ENCODE measurements at places on chromosomes 7 and 10.

GRCh38 chr10:100330079-100330478, at the start of gene PKD2L1:
Gene PKD2L1 (minus strand): TSS chr10:100330228. CDS start chr10:100330103, 125 bp downstream.
- no peak for DNase-seq

- no peak for DNase-seq
Observed at GRCh38 chr7:9600974-9601373, 1167.6 kb downstream of the NXPH1 start.

DNA sequence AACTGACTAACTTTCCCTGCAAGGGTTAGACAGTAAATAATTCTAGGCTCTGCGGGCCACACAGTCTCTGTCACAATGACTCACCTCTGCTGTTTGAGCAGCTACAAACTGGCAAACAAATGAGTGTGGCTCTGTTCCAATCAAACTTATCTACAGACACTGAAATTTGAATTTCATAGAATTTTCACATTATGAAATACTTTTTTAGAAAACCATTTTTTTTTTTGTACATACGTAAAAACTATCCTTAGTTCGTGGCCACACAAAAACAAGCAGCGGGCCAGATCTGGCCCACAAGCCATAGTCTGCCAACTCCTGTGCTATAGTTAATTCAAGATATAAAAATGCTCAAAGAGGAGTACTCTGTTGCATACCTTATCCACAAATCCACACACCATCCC, 32.6 kb downstream of the PIP4K2A start:
- peak; percentile 51 for DNase-seq

- DNase-seq = no peak
Observed at GRCh38 chr7:131546583-131547141, 9.8 kb downstream of the PODXL start.

GRCh38 chr10:97333351-97333600, 1.3 kb downstream of the FRAT2 start:
- DNase-seq = no peak

GRCh38 chr7:82605247-82605864, 161.8 kb upstream of the CACNA2D1 start:
- DNase-seq = no peak

DNA sequence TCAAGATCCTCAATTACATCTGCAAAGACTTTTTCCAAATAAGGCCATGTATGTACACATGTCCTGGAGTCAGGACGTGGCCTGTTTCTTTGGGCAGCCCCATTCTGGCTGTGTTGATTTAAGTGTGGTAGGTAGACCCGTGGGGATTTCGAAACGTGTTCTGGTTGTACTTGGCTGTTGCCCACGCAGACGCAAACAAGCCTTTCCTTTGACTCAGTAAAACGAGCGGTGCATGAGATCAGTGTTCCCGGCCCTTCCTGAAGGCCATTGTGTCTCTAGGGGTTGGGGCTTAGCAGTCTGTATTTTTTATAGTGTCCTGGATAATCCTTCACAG, 64.8 kb upstream of the DNAJB6 start:
- DNase-seq = no peak

DNA sequence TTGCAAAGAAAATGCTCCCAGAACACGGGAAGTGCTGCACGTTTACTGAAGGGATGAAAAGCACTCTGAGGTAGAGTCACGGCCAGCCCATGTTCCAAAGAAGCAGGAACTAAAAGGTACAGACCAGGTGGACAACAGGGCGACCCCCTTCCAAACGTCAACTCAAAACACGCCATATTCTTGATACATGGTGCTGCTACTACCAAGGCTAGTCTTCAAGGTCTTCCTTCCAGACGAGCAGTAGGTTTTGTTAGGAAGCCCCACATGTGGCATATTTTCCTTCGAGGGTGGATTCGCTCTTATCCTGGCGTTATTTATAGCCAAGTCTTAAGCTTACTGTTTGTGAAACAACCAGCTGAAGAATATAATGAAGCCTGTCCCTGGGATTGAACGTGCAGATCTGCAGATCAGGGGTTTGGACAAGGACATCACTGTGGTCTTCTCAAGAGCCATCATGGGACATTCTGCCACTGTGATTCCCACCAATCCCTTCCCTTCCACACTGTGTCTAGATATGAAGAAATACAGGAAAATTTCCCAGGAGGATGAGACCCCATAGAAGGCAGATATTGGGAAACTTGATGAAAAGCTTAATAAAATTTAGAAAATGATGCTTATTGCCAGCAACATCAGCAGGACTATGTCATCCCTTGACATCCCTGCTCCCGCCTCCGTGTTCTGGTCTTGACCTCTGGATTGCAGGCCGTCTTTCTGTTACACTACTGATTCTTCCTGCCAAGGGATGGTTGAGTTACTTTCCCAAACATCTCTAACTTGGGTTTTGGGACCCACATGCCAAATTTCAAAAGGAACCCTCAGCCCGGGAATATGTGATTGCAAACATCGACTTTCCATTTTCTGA, 734.4 kb downstream of the PARD3 start:
- no peak for DNase-seq

DNA sequence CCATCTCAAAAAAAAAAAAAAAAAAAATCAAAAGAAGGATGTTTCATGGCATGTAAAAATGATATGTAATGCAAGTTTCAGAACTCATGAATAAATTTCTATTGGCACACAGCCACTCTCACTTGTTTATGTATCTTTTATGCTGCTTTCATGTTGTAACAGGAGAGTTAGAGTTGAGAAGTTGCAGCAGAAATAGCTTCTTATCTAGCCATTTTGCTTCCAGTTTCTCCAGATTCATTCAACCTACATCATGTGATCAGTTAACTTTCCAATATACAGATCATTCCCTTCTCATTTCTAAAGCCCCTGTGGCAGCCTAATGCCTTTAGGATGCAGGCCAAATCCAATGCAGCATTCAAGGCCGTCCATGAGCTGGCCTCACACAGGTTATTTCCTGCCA, 30.4 kb downstream of the ZNF786 start:
- no peak for DNase-seq

GRCh38 chr10:71486484-71487114, 89.9 kb downstream of the CDH23 start:
- DNase-seq = peak; percentile 4

- DNase-seq = no peak
Observed at GRCh38 chr10:89404104-89405047, 10.0 kb upstream of the IFIT5 start.

DNA sequence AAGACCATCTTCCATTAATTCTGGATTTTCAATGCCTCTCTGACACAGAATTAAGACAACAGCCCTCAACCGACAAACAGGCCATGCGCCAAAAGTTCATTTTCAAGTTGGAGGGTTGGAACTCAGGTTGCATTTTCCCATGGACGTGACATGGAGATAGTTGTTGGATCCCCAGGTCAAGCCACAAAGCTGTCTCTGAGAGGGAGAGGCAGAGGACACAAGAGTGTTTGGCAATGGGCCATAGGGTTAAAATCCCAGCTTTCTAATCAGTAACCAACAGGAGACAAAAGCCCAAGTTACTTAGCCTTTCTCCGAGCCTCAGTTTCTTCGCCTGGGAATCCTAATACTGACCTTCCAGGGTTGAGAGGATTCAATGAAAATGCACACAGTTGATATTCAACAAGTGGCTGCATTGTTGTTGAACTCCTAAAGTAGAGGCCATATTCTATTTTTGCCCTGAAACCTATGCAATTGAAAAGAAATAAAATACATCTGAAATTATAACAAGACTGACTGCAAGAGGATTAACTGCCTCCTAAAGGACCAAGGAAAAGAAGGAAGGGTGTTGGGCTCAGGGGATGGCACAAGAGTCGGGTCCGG, 44.3 kb downstream of the SORBS1 start:
- DNase-seq = no peak

GRCh38 chr10:101272229-101272868, 43.1 kb upstream of the LBX1 start:
- DNase-seq = peak; percentile 57

DNA sequence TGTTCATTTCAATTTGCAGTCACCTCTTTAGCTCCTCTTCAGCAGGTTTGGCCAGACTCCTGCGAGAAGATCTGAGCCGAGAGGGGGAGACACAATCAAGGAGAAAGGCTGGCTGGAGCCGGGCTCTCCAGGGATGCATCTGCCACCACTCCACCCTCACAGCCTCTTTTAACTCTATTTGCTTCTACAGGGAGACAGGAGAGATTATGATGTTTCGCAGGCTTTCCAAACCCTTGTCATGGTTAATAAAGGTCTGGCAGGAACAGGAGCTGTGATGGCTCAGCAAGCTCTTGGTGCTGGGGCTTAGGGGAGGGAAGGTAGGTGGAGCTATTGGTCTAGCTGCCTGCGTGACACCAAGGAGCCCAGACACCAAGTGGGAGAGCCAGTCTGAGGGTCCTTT, 448.1 kb upstream of the PODXL start:
- DNase-seq = no peak

DNA sequence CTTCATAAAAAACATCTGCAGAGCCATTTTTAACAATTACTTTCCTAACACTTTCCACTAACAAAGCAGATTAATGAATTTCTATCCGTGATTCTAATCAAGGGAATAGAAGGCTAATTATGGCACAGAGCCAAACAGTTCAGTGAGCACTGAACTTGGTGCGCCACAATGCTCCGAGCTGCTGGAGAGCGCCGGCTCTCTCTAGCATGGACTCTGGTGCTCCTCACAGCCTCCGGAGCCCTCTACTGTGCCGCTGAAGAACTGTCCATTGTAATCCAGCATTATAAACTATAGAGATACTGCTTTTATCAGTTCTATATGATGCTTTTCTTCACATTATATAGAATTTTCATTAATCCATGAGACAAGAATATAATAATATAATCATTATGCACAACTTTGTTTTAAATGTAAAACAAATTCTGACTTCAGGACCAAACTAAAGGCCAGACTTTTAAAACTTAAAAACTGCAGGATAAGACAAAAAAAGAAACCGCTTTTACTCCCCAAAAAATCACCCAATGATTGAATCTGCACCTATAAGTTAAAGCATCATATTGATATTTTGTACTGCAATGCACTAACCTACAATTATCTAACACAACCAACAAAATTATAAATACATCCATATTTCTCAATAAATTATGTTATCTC, 123.6 kb downstream of the RNF32 start:
- DNase-seq = no peak

GRCh38 chr10:119090968-119091367, 10.4 kb upstream of the EIF3A start:
- no peak for DNase-seq

DNA sequence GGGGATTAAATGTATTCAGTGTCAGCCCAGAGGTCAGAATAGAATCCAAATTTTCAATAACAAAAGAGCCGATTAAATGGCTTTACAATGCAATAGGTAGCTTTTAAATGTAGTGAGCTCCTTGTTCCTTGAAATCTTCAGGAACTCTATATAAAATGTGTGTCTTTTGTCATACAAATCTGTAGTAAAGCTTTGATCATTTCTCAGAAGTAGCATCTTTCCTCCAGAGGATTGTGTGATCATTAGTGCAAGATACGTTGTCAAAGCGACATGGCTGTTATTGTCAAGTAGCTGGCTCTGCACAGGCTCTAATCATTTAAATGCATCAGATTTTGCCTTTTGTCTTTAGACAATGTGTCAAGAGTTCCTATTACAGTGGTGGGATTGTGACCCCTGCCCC, 116.1 kb upstream of the NAMPT start:
- no peak for DNase-seq

GRCh38 chr7:131363719-131364118, 36.0 kb downstream of the MKLN1 start:
- DNase-seq = no peak

DNA sequence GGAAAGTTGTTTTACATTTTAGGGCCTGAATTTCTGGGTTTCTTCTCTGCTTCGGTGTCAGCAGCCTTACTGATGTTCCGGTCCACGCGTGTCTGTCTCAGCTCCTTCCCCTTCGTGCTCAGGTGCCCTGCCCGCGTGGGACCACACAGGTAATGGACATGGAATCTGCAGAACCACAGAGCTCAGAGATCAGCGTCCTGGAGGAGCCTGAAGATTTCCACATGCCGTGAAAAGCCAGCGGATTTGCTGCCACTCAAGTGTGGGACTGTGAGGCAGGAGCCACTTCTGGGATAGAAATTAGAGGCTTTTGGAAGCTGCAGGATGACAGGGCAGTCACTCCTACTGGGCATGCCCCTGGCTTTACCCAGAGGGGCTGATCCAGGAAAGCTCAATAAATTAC, 666.1 kb upstream of the FOXK1 start:
- no peak for DNase-seq

- DNase-seq = no peak
Observed at GRCh38 chr7:83821866-83822265, 172.9 kb upstream of the SEMA3E start.

DNA sequence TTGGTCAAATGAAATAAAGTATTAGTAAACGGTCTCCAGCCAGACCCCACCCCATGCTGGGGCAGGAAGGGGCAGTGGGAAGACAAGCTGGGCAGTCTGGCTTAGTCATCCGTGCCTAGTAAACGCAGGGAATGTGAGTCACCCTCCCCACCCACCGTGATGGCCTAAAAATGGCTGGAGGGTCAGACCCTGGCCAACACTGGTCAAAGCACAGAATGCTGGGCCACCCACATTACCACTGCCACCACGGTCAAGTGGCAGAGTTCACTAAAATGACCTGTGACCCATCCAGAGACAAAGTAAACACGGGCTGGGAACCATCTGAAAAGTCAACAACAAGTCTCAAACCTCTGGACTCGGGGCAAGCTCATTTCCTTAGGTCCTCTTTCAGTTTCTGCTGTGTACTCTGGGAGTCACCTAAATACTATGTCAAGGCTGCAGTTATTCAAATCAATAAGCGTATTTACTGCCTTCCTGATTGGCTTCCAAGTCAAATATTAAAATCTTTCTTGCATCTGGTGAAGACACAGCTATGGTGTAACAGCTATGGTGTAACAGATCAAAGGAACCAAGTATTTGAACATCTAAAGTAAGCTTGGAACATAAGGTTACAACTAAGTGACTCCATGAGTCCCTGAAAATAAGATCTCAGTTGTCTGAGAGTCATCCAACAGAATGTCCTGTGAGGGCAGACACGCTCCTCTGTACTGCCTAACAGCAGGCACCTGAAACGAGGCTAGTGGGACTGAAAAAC, 3.0 kb downstream of the ZFAND2A start:
- DNase-seq = peak; percentile 98

DNA sequence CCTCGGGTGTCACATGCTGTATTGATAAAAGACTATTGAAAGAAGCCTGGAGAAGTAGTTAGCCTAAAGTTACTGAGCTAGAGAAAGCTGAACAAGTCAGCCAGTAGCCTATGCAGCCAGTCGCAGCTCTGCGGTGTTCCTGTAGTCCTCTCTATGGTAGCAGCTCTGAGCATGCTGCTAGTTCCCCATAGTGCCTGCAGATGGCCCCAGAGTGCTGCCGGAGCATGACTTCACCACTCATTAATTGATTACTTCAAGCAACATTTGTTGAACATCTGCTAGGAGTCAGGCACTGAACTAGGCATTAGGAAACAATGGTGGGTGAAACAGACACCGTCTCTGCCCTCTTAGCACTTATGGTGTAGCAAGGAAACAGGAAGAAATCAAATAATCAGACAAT, 422.7 kb downstream of the SORCS3 start:
- peak; percentile 2 for DNase-seq

DNA sequence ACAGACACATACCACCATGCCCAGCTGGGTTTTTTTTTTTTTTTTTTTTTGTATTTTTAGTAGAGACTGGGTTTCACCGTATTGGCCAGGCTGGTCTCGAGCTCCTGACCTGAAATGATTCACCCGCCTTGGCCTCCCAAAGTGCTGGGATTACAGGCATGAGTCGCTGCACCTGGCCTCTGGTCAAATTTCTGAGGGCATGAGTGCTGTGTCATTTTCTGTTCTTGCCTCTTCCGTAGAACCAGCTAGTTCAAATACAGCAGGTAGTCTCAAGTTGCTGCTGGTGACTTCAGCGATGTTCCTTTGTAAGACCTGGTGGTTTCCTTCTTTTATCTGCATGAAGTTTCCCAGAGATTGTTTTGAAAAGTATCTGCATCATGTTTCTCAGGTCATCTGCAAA, 134.8 kb upstream of the SHH start:
- DNase-seq = no peak

- DNase-seq = no peak
Observed at GRCh38 chr10:76150139-76150875, 718.9 kb downstream of the LRMDA start.
